Immature natural killer cell (primary cell): ENCODE measurements at places on chromosomes 3 and 15.
A peak's percentile ranks its signal among the peaks of the same experiment; 100 is the strongest.

DNA sequence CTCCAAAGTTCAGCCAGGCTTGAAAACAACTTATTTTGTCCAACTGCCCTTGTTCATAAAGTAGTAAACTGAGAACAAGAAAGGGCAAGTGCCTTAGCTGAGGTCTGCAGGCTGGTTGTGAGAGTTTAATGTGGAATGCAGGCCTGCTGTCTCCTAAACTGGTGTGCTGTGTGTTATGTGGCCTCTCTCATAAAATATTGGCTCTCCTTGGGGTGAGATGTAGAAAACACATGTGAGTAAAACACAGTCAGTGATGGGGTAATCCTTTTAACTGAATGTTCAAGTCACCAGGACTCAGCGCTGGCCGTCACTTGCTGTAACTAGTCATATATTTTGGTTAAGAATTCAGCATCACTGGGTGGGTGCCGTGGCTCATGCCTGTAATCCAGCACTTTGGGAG, 7.1 kb upstream of the ST6GAL1 start:
- no peak for DNase-seq
- H3K36me3 ChIP-seq: no peaks in the 10 kb centered on the region
- H3K27ac ChIP-seq: no peak overlapping the region
- no peak overlapping the region for H3K4me3 ChIP-seq
- H3K27me3 ChIP-seq: peaks cover 1% of the 10 kb centered on the region
- peaks cover 2% of the 10 kb centered on the region for H3K4me1 ChIP-seq

DNA sequence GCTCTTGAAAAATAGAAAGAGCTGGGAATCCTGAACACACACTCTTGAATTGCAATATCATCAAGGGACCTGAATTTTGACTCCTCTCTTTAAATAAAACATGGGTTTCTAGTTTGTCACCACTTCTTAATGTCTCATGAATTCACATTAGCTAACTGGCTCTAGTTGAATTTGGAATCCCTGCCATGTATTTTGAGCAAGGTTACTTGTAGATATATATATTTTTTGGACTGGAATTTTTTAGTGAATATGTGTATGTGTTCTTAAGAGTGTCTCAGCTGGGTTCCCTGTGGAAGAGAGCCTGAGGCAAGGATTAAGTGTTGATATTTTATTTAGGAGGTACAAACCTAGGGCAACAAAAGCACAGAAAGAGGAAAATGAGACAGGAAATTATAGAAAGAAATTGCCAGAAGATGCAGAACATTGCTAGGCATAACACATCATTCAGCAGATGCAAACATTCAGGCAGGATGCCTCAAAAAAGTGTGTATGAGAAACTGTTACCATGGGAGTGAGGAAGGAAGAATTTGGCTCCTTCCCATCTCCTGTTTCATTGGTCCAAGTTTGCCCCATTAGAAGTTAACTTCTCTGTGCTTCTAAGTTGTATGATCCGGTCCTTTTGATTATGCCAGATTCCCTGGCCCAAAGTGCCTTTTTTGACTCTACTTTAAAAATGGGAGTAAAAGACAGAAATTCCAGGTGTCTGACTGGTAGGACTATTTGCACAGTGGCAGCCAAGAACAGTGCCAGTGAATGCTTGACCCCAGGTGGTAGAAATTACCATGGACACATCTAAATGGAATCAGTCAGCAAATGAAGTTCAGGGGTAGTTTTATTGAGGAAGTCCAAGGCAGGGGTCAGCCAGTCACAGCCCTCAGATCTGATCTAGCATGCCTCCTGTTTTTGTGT, 253.7 kb upstream of the TGFBR2 start:
- H3K4me3 ChIP-seq: no peak overlapping the region
- H3K36me3 ChIP-seq: peaks cover 5% of the 10 kb centered on the region
- no peak for DNase-seq
- H3K4me1 ChIP-seq: peaks cover 49% of the 10 kb centered on the region

GRCh38 chr3:148820361-148821245, 7.0 kb upstream of the CPB1 start:
- peaks cover 8% of the 10 kb centered on the region for H3K27me3 ChIP-seq
- no peaks in the 10 kb centered on the region for H3K4me1 ChIP-seq
- H3K27ac ChIP-seq: no peak overlapping the region
- H3K36me3 ChIP-seq: no peaks in the 10 kb centered on the region
- H3K4me3 ChIP-seq: no peak overlapping the region
- no peak for DNase-seq

DNA sequence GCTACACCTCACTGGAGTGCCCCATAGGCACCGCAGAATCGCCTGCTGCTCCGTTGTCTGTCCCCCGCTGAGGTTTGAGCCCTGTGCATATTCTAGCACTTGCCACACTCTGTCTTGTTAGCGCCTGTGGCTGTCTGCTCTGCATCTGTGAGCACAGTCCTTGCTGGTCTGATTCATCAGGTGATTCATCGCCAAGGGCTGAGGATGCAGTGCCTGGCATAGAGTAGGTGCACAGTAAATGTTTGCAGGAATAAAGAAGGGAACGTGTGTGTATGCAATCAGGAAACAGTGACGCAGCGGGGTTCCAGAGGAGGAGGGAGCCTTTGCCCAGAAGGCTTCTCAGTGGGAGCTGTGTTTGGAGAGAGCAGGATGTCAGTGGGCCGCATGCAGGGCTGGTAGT, 124.0 kb upstream of the PLXNA1 start:
- H3K36me3 ChIP-seq: peaks cover 16% of the 10 kb centered on the region
- no peaks in the 10 kb centered on the region for H3K4me1 ChIP-seq
- peaks cover 7% of the 10 kb centered on the region for H3K27me3 ChIP-seq
- no peak for DNase-seq
- no peak overlapping the region for H3K27ac ChIP-seq

- no peaks in the 10 kb centered on the region for H3K36me3 ChIP-seq
- H3K27me3 ChIP-seq: no peaks in the 10 kb centered on the region
- DNase-seq: no peak
- no peaks in the 10 kb centered on the region for H3K4me1 ChIP-seq
These were observed 346.6 kb downstream of the EPHB1 start for GRCh38 chr3:135141672-135142071.

GRCh38 chr3:73485877-73486330, 138.8 kb downstream of the PDZRN3 start:
- no peak overlapping the region for H3K27ac ChIP-seq
- no peaks in the 10 kb centered on the region for H3K36me3 ChIP-seq
- no peak overlapping the region for H3K4me3 ChIP-seq
- H3K27me3 ChIP-seq: peaks cover 6% of the 10 kb centered on the region
- DNase-seq: no peak
- no peaks in the 10 kb centered on the region for H3K4me1 ChIP-seq

DNA sequence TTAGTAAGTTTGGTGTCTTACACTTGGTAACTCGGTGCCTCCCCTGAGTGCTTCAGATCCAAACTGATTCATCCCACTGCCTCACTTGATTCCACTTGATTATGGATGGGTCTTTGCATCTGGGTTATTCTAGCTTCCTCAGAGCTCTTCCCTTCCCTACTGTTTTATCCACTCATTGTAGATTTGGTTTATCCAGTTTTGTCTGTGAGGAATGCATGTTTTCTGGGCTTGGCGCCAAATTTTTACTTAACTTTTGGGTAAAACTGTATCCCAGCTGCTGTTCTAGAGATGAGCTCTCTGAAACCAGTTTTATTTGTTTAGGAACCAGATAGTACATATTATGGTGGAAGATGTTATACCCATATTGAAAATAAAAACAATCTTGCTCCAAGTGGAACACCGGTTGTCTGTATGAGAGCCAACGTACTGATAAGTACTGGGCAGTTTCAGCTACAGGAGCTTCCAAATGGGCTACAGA, 20.9 kb downstream of the RAD54L2 start:
- no peaks in the 10 kb centered on the region for H3K27me3 ChIP-seq
- H3K4me3 ChIP-seq: no peak overlapping the region
- peaks cover 4% of the 10 kb centered on the region for H3K36me3 ChIP-seq
- no peak for DNase-seq
- H3K27ac ChIP-seq: no peak overlapping the region

- no peak for DNase-seq
- no peak overlapping the region for H3K4me3 ChIP-seq
- H3K27ac ChIP-seq: no peak overlapping the region
- no peaks in the 10 kb centered on the region for H3K36me3 ChIP-seq
- H3K4me1 ChIP-seq: peaks cover 11% of the 10 kb centered on the region
These were observed 20.1 kb upstream of the PLSCR5 start for GRCh38 chr3:146625186-146625775.

GRCh38 chr3:5239602-5240001, 52.1 kb downstream of the EDEM1 start:
- no peak overlapping the region for H3K4me3 ChIP-seq
- no peaks in the 10 kb centered on the region for H3K4me1 ChIP-seq
- no peak overlapping the region for H3K27ac ChIP-seq
- H3K27me3 ChIP-seq: no peaks in the 10 kb centered on the region
- no peaks in the 10 kb centered on the region for H3K36me3 ChIP-seq

GRCh38 chr15:90173372-90173771, 27.8 kb upstream of the SEMA4B start:
- no peak overlapping the region for H3K27ac ChIP-seq
- no peaks in the 10 kb centered on the region for H3K27me3 ChIP-seq
- H3K36me3 ChIP-seq: no peaks in the 10 kb centered on the region
- H3K4me1 ChIP-seq: peaks cover 3% of the 10 kb centered on the region
- no peak overlapping the region for H3K4me3 ChIP-seq

GRCh38 chr3:193984876-193985275, 151.1 kb upstream of the HES1 start:
- no peak for DNase-seq
- H3K4me3 ChIP-seq: no peak overlapping the region
- peaks cover 2% of the 10 kb centered on the region for H3K27me3 ChIP-seq
- no peaks in the 10 kb centered on the region for H3K36me3 ChIP-seq
- H3K4me1 ChIP-seq: no peaks in the 10 kb centered on the region

GRCh38 chr3:9165421-9165820, 84.0 kb downstream of the SRGAP3 start:
- H3K4me1 ChIP-seq: peaks cover 10% of the 10 kb centered on the region
- no peak for DNase-seq
- H3K27ac ChIP-seq: no peak overlapping the region

- H3K4me1 ChIP-seq: no peaks in the 10 kb centered on the region
- peaks cover 6% of the 10 kb centered on the region for H3K27me3 ChIP-seq
- DNase-seq: no peak
- H3K4me3 ChIP-seq: no peak overlapping the region
- no peak overlapping the region for H3K27ac ChIP-seq
These were observed 311.8 kb upstream of the ARRDC4 start for GRCh38 chr15:97648728-97649127.

DNA sequence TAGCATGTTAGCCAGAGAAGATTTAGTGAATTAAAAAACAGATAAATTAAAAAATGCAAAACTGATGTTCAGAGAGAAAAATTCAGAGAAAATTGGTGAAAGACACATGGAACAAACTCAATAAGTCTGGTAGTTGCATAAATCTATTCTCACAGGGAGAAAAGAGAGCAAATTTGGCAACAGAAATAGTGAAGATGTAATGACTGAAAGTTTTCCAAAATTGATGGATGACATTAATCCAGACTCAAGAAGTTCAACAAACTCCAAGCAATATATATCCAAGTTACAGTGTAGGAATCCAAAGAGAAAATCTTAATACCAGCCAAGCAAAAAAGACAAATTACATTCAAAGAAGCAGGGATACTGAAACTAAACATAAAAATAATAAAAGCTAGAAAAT, 302.7 kb upstream of the ARPP21 start:
- no peaks in the 10 kb centered on the region for H3K36me3 ChIP-seq
- no peak overlapping the region for H3K27ac ChIP-seq
- no peaks in the 10 kb centered on the region for H3K4me1 ChIP-seq
- H3K4me3 ChIP-seq: no peak overlapping the region
- H3K27me3 ChIP-seq: no peaks in the 10 kb centered on the region

DNA sequence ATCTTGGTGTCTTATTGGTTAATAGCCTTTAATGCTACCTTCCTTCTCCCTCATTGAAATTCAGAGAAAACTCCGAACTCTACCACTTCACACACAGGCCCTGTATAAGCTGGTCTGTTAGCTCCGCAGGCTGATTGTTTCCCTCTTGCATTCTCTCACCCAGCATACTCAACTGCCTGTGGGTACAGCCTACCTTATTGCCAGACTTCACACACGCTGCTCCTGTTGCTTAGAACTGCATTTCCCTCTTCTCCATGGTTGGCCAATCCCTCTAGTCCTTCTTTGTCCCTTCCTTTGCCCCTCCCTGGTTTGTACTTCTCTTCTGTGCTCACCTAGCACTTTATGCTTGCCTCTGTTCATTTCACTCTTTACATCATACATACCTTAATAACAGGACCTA, 92.9 kb upstream of the PRTG start:
- H3K4me3 ChIP-seq: no peak overlapping the region
- peaks cover 1% of the 10 kb centered on the region for H3K27me3 ChIP-seq
- H3K27ac ChIP-seq: no peak overlapping the region
- H3K36me3 ChIP-seq: no peaks in the 10 kb centered on the region
- DNase-seq: no peak

GRCh38 chr3:32460031-32460749, 42.5 kb downstream of the CMTM6 start:
- peak overlapping the region; percentile 95 for H3K27ac ChIP-seq
- peaks cover 4% of the 10 kb centered on the region for H3K27me3 ChIP-seq
- peaks cover 17% of the 10 kb centered on the region for H3K4me1 ChIP-seq
- H3K36me3 ChIP-seq: no peaks in the 10 kb centered on the region
- peak; percentile 76 for DNase-seq
- peak overlapping the region; percentile 81 for H3K4me3 ChIP-seq

DNA sequence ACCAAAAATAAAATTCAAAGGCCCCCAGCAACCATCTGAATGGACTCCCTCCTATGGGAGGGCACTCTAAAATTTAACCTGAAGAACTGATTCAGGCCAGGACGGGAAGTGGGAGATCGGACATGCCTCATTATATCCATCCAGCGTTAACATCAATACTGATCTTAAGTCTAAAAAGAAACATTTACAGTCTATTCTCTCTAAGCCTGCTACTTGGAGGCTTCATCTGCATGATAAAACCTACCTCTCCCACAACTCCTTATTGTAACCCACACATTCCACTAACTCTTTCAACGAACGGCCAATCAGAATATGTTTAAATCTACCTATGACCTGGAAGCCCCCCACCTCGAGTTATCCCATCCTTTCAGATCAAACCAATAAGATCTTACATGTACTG, 68.4 kb downstream of the HERC1 start:
- H3K27me3 ChIP-seq: peaks cover 2% of the 10 kb centered on the region
- no peak for DNase-seq
- peak overlapping the region; percentile 70 for H3K27ac ChIP-seq
- H3K4me3 ChIP-seq: no peak overlapping the region
- H3K4me1 ChIP-seq: peaks cover 51% of the 10 kb centered on the region
